Upper lobe of right lung (tissue), 1 donor: ENCODE measurements at places on chromosomes 2 and 18. TPM values are rescaled to one million over a fixed set of nuclear protein-coding genes. Genes with fewer than 3 reads are reported as not detected.

- H3K4me3 ChIP-seq: no peak overlapping the region
- H3K36me3 ChIP-seq: no peaks in the 10 kb centered on the region
- H3K27me3 ChIP-seq: no peaks in the 10 kb centered on the region
- no peak for DNase-seq
Observed at GRCh38 chr18:35444636-35445035, 53.1 kb downstream of the INO80C start.

DNA sequence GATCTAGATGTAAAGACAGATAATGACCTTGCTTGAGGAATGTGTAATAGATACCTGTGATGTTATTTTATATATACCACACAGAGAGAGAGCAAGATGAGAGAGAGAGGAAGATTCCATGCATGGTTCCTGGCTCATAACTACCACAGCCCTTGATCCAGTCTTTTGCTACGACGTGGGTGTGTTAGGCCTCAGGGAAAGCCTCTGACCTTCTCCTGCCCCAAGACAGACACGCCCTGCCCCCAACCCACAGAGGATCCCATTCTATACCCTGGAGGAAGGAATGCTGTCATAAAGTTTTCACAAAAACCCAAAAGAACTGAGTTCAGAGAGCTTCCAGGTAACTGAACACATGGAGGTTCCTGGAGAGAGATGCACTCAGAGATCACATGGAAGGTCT is 193.1 kb downstream of the ZEB2 start:
- no peak for DNase-seq
- H3K27me3 ChIP-seq: no peaks in the 10 kb centered on the region
- no peak overlapping the region for H3K27ac ChIP-seq
- H3K4me3 ChIP-seq: no peak overlapping the region
- H3K4me1 ChIP-seq: peaks cover 10% of the 10 kb centered on the region

- no peak for DNase-seq
- no peak overlapping the region for H3K27ac ChIP-seq
- H3K4me1 ChIP-seq: peaks cover 22% of the 10 kb centered on the region
- no peaks in the 10 kb centered on the region for H3K27me3 ChIP-seq
- no peak overlapping the region for H3K4me3 ChIP-seq
Observed at GRCh38 chr2:105782646-105783045, 37.9 kb downstream of the NCK2 start.

DNA sequence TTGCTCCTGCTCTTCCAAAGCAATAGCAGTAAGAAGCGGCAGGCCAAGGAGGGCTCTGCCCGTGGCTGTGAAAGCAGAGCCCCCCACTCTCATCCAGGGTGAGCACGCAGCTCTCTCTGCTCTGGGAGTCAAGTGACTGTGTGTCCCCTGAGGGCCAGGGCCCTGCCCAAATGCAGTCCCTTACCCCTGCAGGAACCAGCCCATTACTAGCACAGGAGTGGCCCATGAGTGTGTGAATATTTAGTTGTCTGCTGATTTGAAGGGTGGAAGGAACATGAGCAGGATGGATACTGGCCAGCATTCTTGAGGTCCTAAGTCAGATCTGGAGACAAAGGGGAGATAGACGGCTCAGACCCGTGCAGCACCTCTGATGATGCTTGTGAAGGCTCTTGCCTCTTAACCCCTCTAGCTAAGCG is 69.7 kb upstream of the FOSL2 start:
- no peak overlapping the region for H3K27ac ChIP-seq
- H3K36me3 ChIP-seq: no peaks in the 10 kb centered on the region
- no peak overlapping the region for H3K4me3 ChIP-seq

DNA sequence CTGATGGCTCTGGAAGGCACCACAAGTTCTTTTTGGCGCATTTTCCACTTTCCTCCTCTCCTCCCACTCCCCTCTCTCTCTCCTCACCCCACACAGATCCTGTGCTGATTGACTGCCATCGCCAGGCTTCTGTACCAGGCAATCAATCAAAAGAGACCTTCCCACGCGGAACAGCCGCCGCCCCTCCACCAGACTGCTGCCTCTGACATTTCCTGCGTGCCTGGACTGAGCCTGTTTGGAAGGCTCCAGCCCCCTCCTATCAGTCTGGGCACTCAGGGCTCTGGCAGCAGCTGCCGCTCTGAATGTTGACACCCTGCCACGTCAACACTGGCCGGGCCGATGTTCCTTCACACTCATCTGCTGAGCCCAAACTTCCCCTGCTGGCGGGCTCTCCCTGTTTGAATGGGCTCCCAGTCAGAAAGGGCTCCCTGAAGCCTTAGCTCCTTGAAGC is 467.7 kb downstream of the EPHA4 start:
- no peaks in the 10 kb centered on the region for H3K36me3 ChIP-seq
- peak overlapping the region; percentile 22 for H3K4me3 ChIP-seq
- DNase-seq: peak; percentile 67
- H3K4me1 ChIP-seq: peaks cover 13% of the 10 kb centered on the region
- no peaks in the 10 kb centered on the region for H3K27me3 ChIP-seq

DNA sequence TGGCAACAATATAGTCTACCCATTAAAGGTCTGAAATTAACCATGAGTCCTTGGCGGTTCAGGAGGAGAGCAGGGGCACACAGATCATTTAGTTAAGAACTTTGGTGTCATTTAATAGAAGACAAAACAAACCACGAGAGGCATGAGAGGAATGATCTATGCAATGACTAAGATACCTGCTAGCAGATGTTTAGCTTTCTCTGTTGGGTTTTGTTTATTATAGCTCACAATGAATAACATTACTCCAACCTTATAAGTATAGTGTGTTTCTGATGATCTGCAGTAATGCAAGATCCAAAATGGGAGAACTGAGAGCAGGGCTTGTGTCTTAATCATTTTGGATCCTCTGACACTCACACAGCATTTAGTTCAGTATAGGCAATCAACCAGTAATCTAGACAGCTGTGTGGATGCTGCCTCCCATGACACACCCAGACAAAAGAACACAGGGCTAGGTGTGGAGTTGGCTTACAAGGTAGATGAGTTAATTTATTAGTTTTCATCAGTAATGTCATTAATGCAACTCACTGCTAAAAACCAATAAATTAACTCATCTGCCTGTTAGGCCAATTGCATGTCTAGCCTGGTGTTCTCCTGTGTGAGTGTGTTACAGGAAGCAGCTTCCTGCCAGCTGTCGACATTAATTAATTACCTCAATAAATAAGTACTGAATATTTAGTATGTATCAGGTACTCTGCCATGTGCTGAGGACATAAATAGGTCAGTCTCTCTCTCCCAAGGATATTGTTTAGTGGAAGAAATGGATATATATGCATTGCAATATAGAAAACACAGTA is 92.3 kb downstream of the CLIP4 start:
- H3K4me1 ChIP-seq: no peaks in the 10 kb centered on the region
- no peak for DNase-seq
- H3K27me3 ChIP-seq: no peaks in the 10 kb centered on the region
- no peak overlapping the region for H3K4me3 ChIP-seq

DNA sequence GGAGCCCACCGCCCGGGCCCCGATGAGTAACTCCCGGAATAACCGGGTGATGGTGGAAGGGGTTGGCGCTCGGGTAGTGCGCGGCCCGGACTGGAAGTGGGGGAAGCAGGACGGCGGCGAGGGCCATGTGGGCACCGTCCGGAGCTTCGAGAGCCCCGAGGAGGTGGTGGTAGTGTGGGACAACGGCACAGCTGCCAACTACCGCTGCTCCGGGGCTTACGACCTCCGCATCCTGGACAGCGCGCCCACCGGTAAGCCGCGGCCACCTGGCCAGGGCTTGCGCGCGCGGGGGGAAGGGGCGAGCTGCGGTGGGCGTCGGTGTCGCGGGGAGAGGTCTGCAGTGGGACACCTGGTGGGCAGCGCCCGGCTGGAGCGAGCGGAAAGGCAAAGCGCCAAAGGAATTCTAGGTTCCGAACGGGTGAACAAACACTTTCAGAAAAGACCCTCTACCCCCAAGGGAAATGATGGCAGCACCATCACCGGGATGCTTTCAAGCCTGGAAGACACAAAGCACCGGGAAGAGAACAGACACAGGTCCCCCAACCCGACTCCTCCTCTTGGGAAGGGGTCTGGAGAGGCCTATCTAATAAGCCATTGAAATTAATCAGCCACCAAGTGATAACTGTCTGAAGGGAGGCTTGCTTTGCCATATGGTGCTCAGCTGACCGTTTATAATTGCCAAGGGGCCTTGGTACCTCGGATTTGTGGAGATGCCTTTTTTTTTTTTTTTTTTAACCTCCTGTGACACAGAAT is 1.1 kb downstream of the MIB1 start:
- H3K4me3 ChIP-seq: peak overlapping the region; percentile 73
- no peaks in the 10 kb centered on the region for H3K36me3 ChIP-seq
- peak overlapping the region; percentile 93 for H3K27ac ChIP-seq

GRCh38 chr2:62362561-62362960 is 143.4 kb downstream of the TMEM17 start:
- no peaks in the 10 kb centered on the region for H3K27me3 ChIP-seq
- H3K4me1 ChIP-seq: no peaks in the 10 kb centered on the region
- H3K4me3 ChIP-seq: no peak overlapping the region

DNA sequence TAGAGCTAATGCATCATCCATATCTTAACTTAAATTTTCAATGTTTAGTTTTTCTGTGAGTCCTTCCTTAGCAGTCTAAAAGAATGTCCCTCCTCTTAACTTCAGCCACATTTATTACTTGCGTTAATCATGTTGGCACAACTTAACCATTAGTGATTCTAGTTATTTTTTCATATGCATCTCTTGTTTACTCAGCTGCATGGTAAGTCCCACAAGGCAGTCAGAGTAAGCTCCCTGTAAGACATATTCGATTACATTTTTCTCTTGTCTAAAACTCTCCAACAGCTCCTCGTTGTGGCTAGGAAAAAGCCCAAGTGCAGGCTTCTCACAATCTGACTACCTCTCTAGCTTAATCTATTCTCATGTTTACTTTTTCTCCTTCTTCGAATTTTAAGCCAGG is 2045.3 kb upstream of the PIK3C3 start:
- DNase-seq: no peak
- no peaks in the 10 kb centered on the region for H3K4me1 ChIP-seq
- no peaks in the 10 kb centered on the region for H3K27me3 ChIP-seq
- H3K4me3 ChIP-seq: no peak overlapping the region
- no peak overlapping the region for H3K27ac ChIP-seq

DNA sequence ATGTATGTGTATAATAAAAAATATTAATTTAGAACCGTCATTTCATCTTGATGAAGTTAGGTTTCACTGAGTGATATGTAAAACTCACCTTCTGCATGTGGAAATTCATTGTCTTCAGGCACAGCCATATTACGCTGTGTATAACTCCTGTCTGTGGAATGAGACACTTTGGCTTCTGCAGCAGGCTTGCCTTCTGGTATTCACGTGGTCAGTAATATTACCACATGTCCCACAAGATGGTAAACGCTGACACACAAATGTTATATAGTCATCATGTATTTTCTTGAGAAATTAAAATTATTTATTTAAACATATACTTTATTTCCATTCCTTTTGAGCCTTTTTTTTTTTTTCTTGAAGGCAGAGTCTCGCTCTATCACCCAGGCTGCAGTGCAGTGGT is 25.1 kb upstream of the AAK1 start:
- H3K27ac ChIP-seq: no peak overlapping the region
- H3K36me3 ChIP-seq: no peaks in the 10 kb centered on the region
- H3K27me3 ChIP-seq: no peaks in the 10 kb centered on the region
- no peak for DNase-seq
- H3K4me3 ChIP-seq: no peak overlapping the region

DNA sequence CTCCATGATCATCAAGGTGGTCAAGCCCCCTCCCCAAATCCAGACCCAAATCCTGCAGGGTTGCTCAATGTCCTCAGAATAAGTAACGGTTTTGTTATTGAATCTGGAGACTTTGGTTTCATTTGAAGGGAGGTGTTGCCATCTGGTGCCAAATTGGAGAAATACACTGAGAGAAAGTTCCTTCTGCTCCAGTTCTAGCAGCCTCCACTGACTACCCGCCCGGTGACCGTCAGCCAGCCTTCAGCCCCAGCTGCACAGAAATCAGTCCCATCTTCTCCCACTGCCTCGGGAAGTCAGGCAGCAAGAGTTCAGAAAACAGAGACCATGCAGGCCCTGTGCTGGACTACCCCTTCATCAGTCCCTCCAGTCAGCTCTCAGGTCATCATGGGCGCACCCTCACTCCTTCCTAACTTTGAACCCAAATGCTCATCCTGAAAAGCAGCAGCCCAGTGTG is 38.7 kb downstream of the PKDCC start:
- H3K27ac ChIP-seq: no peak overlapping the region
- no peak overlapping the region for H3K4me3 ChIP-seq
- H3K4me1 ChIP-seq: peaks cover 27% of the 10 kb centered on the region

DNA sequence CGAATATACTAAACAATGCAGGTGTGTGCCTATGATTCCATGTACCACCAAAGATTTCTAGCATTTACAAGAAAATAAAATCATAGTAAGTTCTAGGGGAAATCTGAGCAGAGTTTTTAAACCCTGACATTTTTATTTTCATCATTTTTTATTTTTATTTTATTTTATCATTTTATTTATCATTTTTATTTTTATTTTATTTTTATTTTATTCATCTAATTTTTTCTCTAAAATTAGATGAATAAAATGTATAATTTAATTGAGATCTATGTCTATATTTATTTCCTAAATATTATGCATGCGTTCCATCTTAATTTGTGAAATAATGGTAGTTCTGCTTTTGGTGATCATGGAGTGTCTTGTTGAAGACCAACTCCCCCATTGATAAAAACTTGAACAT is 257.6 kb upstream of the DOK6 start:
- H3K27ac ChIP-seq: no peak overlapping the region
- H3K4me3 ChIP-seq: no peak overlapping the region
- H3K4me1 ChIP-seq: no peaks in the 10 kb centered on the region
- DNase-seq: no peak

DNA sequence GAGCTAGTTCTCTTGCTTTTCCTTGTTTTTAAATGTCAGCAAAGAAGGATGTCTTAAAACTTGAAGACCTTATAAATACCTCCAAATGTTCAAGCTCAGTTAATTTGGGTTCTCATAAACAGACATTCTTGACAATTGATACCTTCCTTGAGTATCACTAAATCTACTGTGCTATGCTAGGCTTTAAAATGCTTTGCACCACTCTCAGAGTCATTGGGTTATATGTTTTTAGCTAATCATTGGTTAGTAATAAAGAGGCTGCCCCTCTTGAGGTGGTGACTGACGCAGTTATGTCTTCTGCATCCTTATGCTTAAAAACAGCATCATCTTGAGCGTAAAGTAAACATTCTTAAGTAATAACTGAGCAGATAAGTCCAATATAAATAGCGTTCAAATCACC is 276.0 kb downstream of the AGPS start:
- no peak for DNase-seq
- no peak overlapping the region for H3K4me3 ChIP-seq
- no peaks in the 10 kb centered on the region for H3K36me3 ChIP-seq
- peaks cover 3% of the 10 kb centered on the region for H3K27me3 ChIP-seq
- H3K27ac ChIP-seq: no peak overlapping the region
- no peaks in the 10 kb centered on the region for H3K4me1 ChIP-seq

- H3K36me3 ChIP-seq: no peaks in the 10 kb centered on the region
- DNase-seq: no peak
- no peak overlapping the region for H3K4me3 ChIP-seq
- no peaks in the 10 kb centered on the region for H3K4me1 ChIP-seq
Observed at GRCh38 chr2:210392469-210392881, 77.5 kb upstream of the MYL1 start.

LIPG gene
- 10.2 TPM for total RNA-seq

ERFE gene
- total RNA-seq: not detected

ANKRD12 gene
- 74.2 TPM for total RNA-seq

SIGLEC15 gene
- 0.32 TPM for total RNA-seq

FAM161A gene
- total RNA-seq: 1.5 TPM

PHOSPHO2 gene
- 5.5 TPM for total RNA-seq

ANKRD30BL gene
- total RNA-seq: not detected

TTC32 gene
- total RNA-seq: 12.4 TPM

SAG gene
- not detected for total RNA-seq

MSH2 gene
- 13.3 TPM for total RNA-seq

DNER gene
- total RNA-seq: 0.14 TPM

ARHGAP15 gene
- total RNA-seq: 19.2 TPM

PRSS56 gene
- not detected for total RNA-seq
